ENCODE measurements at places on chromosomes 7 and 10. TPM values are rescaled to one million over a fixed set of nuclear protein-coding genes. Genes with fewer than 3 reads are reported as not detected.
A peak's percentile ranks its signal among the peaks of the same experiment; 100 is the strongest.

IL6 gene
- 110 TPM for total RNA-seq

GRCh38 chr10:17115683-17116082, 13.9 kb downstream of the CUBN start:
- no peaks in the 10 kb centered on the region for H3K27me3 ChIP-seq
- peaks cover 34% of the 10 kb centered on the region for H3K4me1 ChIP-seq
- peak overlapping the region; percentile 96 for H3K27ac ChIP-seq

GRCh38 chr10:90464329-90464728, 393.5 kb downstream of the HTR7 start:
- H3K27me3 ChIP-seq = no peaks in the 10 kb centered on the region
- H3K36me3 ChIP-seq = no peaks in the 10 kb centered on the region

- no peak overlapping the region for H3K27ac ChIP-seq
- H3K4me3 ChIP-seq = no peak overlapping the region
- H3K36me3 ChIP-seq = no peaks in the 10 kb centered on the region
- no peaks in the 10 kb centered on the region for H3K4me1 ChIP-seq
- no peak for DNase-seq
Observed at GRCh38 chr7:137891016-137891655, 44.4 kb upstream of the DGKI start.

- H3K27ac ChIP-seq = no peak overlapping the region
- H3K27me3 ChIP-seq = no peaks in the 10 kb centered on the region
- no peak for DNase-seq
Observed at GRCh38 chr10:88039496-88040200, 176.2 kb downstream of the PTEN start.

LRRC61 gene
- total RNA-seq = 15.1 TPM

- no peaks in the 10 kb centered on the region for H3K36me3 ChIP-seq
- no peak for DNase-seq
- no peak overlapping the region for H3K27ac ChIP-seq
Observed at GRCh38 chr7:156940421-156941122, 8.9 kb upstream of the NOM1 start.

DNA sequence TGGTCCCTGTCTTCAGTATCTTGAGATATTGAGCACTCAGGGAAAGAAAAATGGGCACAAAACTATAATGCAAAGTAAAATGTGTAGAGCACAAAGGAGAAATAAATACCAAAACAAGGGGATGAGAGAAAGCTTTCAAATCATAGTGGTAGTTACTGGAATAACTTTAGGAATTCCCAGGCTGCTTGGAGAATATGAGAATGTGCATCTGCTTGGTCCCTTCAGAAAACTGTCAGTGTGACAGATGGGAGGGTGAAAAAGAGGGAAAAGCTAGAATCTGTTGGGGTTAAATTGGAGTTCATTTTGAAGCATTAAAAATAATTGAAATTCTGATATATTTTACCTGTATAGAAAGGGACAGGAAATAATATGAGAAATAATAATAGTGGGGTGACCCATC, 15.3 kb downstream of the ST7 start:
- peaks cover 11% of the 10 kb centered on the region for H3K4me1 ChIP-seq
- no peaks in the 10 kb centered on the region for H3K27me3 ChIP-seq
- DNase-seq = no peak

TRIM73 gene
- 6.4 TPM for total RNA-seq

DNA sequence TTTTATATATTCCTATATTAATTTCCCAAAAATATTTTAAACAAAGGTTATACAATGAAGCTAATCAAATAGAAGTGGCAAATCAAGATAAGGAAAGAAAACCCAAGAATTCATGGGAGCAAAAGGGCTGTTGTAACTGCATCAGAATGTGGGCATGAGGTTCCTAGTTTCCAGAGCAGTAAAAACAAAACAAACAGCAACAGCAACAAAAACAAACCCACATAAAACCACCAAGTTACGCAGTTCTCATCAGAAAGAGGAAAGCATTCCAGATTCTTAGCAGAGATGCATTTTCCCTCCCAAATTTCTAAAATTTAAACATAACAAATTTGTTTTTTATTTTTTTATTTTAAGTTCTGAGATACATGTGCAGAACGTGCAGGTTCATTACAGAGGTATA, 34.8 kb upstream of the MSMB start:
- H3K36me3 ChIP-seq = no peaks in the 10 kb centered on the region
- no peak overlapping the region for H3K27ac ChIP-seq
- H3K27me3 ChIP-seq = no peaks in the 10 kb centered on the region
- H3K4me3 ChIP-seq = no peak overlapping the region
- H3K4me1 ChIP-seq = no peaks in the 10 kb centered on the region

DNA sequence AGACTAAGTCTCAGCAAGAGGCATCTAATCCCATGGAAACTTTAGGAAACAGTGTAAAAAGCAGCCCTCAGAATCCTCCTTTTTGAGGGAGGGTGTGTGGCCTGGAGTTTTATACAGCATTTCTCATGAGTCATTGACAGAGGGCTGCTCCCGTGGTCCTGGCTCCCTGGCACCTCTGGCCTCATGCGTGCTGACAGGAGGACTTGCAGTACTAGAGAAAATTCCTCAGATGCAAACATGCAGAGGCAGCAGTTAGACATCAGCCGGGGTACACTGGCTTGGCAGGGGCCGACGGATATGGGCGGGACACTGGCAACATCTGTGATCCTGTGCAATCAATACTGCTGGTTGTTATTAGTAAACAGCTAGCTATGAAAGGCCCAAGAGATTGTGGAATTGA, 925.1 kb upstream of the CELF2 start:
- H3K27ac ChIP-seq = no peak overlapping the region
- H3K27me3 ChIP-seq = no peaks in the 10 kb centered on the region
- DNase-seq = no peak
- H3K4me1 ChIP-seq = no peaks in the 10 kb centered on the region
- H3K36me3 ChIP-seq = no peaks in the 10 kb centered on the region

ZNF438 gene
- total RNA-seq = 2.4 TPM

ZNF117 gene
- 1.9 TPM for total RNA-seq

EN2 gene
- total RNA-seq = 2.3 TPM

DNA sequence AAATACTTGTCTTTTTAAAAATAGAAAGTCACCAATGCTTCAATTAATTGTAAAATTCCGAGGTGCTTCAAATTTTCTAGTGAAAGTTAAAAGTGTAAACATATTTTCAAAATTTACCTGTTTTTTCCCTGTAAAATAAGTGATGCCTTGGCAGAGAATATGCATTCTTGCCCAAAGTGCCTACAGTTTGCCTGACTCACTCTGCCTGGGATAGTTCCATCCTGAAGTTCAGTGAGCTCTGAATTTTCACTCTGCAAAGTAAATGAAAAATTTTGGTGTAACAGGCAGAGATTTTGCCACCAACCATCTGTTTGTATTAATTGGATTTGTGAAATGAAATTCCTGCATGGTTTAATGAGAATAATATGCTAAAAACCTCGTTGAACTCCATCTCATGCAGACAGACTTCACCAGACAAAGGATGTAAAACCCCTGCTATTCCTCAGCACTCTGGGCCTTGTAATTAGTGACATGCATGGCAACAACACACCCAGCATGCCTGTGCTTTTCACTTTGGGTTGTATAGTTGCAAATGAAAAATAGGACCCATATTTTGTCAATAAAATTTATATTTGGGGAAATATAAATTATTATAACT, 117.4 kb upstream of the GNAI1 start:
- H3K36me3 ChIP-seq = no peaks in the 10 kb centered on the region
- no peak overlapping the region for H3K4me3 ChIP-seq
- H3K27me3 ChIP-seq = no peaks in the 10 kb centered on the region
- H3K27ac ChIP-seq = no peak overlapping the region

Measured in PC-3 (cell line).